ENCODE measurements at places on chromosomes 2 and 18.

GRCh38 chr2:141331127-141331526 is 799.7 kb downstream of the LRP1B start:
- no peak for DNase-seq

GRCh38 chr18:46343456-46343855 is 239.3 kb downstream of the HAUS1 start:
- no peak for DNase-seq

- DNase-seq = no peak
Measured at GRCh38 chr18:34978533-34978893, 62.7 kb upstream of the MAPRE2 start.

DNA sequence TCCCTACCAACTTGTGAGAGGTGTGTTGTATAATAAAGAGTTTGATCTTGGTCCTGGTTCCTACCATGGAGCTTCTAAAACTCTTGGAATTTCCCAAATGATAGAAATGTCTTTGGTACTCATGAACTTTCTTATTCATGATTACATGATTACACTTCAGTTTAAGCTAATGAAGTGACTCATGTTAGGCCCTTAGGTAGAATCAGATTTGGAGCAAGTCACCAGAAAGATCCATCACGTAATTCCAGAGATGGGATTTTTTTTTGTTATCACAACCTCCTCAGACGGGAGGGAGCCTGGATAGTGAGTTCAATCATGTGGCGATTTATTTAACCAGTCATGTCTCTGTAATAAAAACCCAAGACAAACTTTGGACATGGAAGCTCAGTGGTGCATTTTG is 1287.6 kb upstream of the ZEB2 start:
- DNase-seq = no peak

- DNase-seq = no peak
Measured at GRCh38 chr18:58960946-58961722, 96.5 kb downstream of the ZNF532 start.

GRCh38 chr18:13392899-13393298 is 174.3 kb downstream of the LDLRAD4 start:
- DNase-seq = no peak

DNA sequence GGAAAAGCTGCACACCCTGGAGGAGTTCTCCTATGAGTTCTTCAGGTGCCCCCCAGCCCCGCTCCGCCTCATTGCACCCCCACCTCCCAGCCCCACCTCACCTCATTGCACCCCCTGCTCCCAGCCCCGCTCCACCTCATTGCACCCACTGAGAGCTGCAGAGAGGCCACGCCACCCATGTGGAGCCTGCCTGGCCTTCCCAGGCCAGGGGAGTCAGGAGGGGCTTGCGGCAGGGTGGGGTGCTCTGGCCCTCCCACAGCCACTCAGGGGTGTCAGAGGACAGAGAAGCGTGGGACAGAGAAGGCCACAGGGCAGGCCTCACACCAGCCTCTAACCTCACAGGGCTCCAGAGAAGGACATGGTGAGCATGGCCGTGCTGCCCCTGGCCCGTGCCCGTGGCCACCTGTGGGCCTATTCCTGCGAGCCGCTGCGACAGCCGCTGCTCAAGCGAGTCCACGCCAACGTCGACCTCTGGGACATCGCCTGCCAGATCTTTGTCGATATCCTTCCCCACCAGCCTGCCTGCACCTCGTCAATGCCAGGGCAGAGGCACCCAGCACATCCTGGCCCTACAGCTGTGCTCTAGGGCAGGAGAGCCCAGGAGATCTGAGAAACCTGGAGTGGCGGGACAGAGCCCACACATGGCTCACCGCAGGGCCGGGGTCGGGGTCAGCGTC is 15.0 kb upstream of the GPR17 start:
- DNase-seq = no peak

DNA sequence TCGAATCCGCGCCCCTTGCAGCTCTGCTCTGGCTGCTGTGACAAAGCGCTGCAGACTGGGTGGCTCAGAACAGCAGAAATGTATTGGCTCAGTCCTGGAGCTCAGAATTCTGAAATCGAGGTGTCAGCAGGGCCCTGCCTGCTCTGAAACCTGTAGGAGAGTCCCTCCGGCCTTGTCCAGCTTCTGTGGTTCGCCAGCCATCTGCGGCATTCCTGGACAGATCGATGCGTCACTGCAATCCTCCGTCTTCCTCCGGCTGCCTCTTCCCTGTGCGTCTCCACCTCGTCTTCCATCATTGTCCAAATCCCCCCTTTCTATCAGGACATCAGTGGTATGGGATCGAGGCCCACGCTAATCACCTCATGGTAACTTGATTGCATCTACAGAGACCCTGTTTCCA is 115.2 kb downstream of the RNF144A start:
- DNase-seq = no peak

DNA sequence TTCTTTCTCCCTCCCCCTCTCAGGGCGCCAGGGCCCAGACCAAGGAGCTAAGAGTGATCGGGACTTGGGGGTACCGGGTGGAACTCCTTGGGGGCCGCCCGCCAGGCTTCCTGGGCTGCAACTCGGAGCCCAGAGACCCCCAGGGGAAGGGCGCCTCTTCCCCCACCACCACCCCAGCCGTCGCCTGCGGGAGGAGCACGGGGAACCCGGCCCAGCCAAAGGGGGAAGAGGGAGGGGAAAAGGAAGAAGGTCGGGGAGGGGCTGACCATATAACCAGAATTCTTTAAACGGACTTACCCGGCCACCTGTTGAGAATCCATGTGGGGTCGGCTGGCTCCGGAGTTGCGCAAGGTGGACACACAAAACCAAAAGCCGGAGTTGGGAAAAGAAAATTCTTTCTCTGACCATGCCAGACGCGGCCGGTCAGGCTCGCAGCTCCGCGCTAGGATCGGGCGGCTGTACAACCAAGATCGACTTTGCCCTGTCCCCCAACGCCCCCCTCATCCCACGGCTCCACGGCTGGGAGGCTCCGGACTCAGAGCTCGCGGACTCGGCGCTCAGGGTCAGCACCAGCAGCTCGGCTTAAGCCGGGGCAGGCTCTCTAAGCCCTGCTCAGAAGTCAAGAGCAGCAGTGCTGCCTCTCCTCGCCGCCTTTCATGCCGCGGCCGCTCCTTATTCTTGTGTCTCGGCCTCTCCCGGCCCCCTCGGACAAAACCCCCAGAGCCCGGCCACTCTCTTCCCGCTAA is 6.3 kb upstream of the SIX3 start:
- DNase-seq = no peak

DNA sequence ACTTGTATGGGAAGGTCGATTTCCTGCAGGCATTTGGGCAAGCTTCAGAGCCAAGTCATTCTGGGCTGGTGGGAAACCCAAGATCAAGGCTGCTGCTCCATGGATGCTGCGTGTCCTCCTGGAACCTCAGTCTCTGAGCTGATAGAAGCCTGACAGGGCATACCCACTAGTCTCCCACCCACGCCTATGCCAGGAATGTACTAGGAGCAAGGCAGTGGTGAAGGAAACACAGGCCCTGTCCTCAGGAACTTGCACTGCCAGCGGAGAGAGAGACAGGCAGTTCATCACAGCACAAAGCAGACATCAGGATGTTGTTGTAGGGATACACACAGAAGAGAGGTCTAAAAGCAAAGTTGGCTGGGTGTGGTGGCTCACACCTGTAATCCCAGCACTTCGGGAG is 84.2 kb downstream of the PLB1 start:
- DNase-seq = no peak

- DNase-seq = no peak
Measured at GRCh38 chr2:224312741-224313140, 89.2 kb downstream of the FAM124B start.

DNA sequence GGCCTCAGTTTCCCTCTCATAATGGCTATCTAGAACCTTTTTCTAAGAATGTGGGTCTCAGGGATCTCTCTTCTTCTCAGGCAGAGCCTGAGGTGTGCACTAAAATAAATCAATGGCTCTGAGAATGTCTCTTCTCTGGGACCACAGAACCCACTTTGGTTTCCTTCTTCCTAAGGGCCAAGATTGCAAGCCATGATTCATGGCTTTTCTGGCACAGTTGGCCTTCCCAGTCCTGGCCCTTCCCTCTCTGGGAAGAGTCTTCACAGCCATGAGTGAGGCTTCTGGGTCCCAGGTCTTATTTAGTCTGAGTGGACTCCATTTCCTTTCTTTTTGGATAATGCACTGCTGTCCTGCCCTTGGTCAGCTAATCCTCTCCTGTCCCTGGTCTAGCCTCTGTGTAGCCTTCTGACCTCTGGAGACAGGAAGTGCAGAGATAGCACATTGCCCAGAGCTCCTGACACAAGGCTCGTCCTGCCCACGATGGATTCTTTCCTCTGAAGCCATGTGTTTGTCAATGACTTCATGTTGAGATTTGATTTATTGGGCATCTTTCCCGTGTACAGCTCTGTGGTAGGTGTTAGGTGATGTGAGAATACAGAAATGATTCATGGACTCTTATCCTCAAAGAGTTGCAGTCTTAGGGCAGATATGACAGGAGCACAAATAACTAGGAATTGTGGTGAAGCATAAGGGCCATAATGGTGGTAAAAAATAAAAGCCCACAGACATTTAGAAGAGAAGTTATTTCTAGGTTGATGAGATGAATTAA is 245.0 kb downstream of the CLIP4 start:
- no peak for DNase-seq

DNA sequence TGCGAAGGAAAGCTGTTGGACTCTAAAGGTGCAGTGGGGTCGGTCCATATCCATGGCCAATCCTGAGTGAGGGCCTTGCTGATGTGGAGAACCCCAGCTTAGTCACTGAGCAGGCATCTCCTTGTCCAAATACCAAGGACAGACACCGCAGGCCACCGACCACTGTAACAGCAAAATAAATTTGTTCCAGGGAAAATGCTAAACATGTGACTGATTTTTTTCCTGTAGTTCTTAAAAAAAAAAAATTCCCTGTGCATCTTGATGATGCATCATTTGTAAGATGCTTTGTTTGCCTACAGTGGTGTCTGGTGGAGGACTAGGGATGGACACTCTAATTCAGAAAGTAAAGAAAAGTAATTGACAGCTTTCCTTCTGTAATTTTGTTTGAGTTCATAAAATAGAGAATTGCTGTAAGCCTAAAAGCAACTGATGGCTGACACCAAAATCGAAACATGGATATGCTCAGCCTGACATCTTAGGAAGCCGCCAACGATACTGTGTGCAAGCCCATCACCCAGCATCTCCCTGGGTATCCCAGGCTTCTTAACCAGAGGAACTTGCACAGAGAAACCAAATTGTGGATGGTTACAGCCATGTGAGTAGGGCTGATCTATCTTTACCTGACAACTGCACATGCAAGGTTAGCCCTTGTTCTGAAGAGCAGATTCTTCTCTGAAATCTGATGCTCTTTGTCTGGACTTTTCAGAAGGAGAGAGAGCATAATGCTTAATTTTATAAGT is 188.6 kb downstream of the ARL4C start:
- no peak for DNase-seq

DNA sequence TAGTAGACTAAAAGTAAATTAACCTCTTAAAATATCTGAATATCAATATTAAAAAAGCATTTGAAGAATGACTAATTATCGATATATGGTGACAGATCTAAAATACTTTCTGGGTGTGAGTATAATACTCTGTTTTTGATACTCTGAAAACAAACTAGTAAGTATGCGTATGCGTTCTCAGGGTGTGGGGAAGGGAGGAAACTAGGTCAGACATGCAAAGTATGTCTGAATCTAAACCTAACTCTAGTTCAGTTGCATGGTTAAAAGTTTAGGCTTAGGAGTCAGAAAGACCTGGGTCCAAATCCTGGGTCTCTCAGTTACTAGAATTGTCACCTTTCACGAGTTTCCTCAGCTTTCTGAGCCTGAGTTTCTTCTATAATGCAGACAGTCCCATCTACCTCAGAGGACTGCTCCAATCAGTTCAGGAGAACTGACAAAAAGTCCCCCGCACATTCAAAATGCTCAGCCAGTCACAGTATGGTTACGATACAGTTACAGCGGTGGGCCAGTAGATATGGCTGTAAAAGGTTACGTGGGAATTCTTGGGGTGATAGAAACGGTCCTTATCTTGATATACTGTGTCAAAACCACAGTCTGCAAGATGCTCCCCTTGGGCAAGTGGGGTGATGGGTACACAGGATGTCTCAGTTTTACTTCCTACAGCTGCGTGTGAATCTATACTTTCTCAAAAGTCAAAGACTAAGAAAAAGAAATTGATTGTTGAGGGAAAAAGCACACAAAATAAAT is 29.2 kb downstream of the UNC50 start:
- no peak for DNase-seq

DNA sequence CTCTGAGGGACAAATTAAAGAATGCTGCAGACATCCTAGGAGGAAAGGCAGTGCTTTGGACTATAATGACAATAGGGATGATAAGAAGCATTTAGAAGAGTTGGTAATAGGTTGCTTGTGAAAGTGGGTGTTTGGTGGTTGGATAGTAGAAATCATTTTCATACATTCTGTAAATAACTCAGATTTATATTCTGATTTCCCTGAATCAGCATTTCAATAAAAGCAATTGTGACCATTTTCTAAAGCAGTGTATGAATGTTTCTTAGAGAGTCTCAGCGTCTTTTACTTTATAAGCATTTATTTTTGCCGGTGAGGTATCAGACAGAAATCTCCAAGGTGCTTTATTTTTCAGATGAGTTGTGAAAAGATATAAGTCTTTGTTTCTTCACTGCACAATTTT is 1099.0 kb upstream of the LRRTM1 start:
- DNase-seq = no peak

- DNase-seq = no peak
Measured at GRCh38 chr2:46802665-46803546, 112.7 kb downstream of the MCFD2 start.

GRCh38 chr2:198173242-198173641 is 368.8 kb downstream of the PLCL1 start:
- DNase-seq = no peak

- no peak for DNase-seq
Measured at GRCh38 chr2:56587456-56587855, 403.7 kb downstream of the CCDC85A start.

- DNase-seq = no peak
Measured at GRCh38 chr2:230181195-230181594, 38.6 kb downstream of the SP110 start.

DNA sequence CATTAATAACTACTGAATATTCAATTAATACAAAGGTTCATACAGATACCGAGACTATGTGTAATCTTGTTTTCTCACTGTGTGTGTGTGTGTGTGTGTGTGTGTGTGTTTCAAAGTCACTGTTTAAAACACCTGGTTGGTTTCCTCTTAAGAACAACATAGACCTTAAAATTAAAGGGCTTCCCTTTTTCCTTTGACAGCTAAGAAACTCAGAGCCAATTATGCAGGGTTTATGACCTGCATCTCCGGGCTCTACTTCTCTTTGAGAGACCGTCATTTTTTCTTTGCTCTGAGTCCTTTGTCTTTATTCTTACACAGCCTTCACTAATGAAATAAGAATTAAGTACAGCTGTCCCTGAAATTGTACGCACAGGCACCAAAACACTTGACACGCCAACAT is 145.6 kb downstream of the HDAC4 start:
- DNase-seq = no peak
